ENCODE measurements at places on chromosomes 2 and 18. TPM values are rescaled to one million over a fixed set of nuclear protein-coding genes. Genes with fewer than 3 reads are reported as not detected.

The ANKRD30BL gene
- total RNA-seq = not detected

The DCDC2C gene
- not detected for total RNA-seq

The AQP12B gene
- not detected for total RNA-seq

The RBM44 gene
- total RNA-seq = 0.33 TPM

The C2orf66 gene
- 0.07 TPM for total RNA-seq

The RGPD8 gene
- 12.6 TPM for total RNA-seq

The POMC gene
- total RNA-seq = 0.28 TPM

The MSTN gene
- not detected for total RNA-seq

The MERTK gene
- 33.6 TPM for total RNA-seq

The TYW5 gene
- total RNA-seq = 4.8 TPM

The SIX3 gene
- total RNA-seq = not detected

The ARHGEF4 gene
- total RNA-seq = not detected

The CD8A gene
- not detected for total RNA-seq

The SAP130 gene
- 5.1 TPM for total RNA-seq

The TMEM37 gene
- total RNA-seq = 2.3 TPM

The ADD2 gene
- total RNA-seq = 2.6 TPM

The PDE11A gene
- total RNA-seq = 0.04 TPM

The TTL gene
- 69.3 TPM for total RNA-seq

The NYAP2 gene
- total RNA-seq = not detected

The KYNU gene
- total RNA-seq = 0.07 TPM

The DES gene
- total RNA-seq = not detected

The IRS1 gene
- 0.07 TPM for total RNA-seq

The MALL gene
- 72.2 TPM for total RNA-seq

The KRTCAP3 gene
- total RNA-seq = not detected

The C2orf72 gene
- total RNA-seq = not detected

The CFAP65 gene
- total RNA-seq = under 0.01 TPM

The HOXD13 gene
- not detected for total RNA-seq

The FAM237A gene
- not detected for total RNA-seq

The SERPINB7 gene
- total RNA-seq = not detected

The KCNK3 gene
- total RNA-seq = not detected

The AGXT gene
- total RNA-seq = not detected

The ERBB4 gene
- 0.07 TPM for total RNA-seq

The PMS1 gene
- total RNA-seq = 22.6 TPM

The DPY30 gene
- total RNA-seq = 98.2 TPM

The CCDC148 gene
- total RNA-seq = not detected

The LANCL1 gene
- total RNA-seq = 29.4 TPM

The KLHL30 gene
- not detected for total RNA-seq

The GAREM2 gene
- 0.92 TPM for total RNA-seq

The KLHL41 gene
- total RNA-seq = 0.28 TPM

The RAB27B gene
- 0.13 TPM for total RNA-seq

The ACKR3 gene
- 57.0 TPM for total RNA-seq

The POTEF gene
- under 0.01 TPM for total RNA-seq

The CCDC74B gene
- 1.2 TPM for total RNA-seq

The SULT6B1 gene
- not detected for total RNA-seq

The MEMO1 gene
- total RNA-seq = 52.7 TPM

The LYG1 gene
- total RNA-seq = 0.39 TPM

The FSHR gene
- total RNA-seq = not detected

The CNRIP1 gene
- 40.0 TPM for total RNA-seq

Data from pulmonary artery endothelial cell (primary cell).